ENCODE measurements at places on chromosomes 16 and 17.

DNA sequence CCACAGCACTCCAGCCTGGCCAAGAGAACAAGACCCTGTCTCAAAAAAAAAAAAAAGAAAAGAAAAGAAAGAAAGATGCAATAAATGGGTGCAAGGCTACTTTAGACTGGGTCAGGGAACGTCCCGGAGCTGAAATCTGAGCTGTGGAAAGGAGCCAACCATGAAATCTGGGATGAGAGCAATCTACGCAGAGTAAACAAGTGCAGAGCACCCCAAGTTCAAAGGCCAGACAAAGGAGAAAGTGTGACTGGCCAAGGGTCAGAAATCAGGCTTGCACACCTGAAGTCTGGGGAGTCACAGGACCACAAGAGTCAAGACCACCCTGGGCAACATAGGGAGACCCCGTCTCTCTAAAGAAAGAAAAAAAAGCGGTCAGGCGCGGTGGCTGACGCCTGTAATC, 2.8 kb downstream of the SHMT1 start:
- no peak for DNase-seq

- no peak for DNase-seq
These were observed 3.4 kb upstream of the BECN1 start for GRCh38 chr17:42827472-42827871.

- no peak for DNase-seq
These were observed 273.7 kb downstream of the SOX9 start for GRCh38 chr17:72394531-72394930.

GRCh38 chr17:31489295-31490018, 98.0 kb downstream of the RAB11FIP4 start:
- no peak for DNase-seq

- DNase-seq: no peak
These were observed 23.3 kb downstream of the TMEM100 start for GRCh38 chr17:55699181-55699860.

- DNase-seq: no peak
These were observed 8.0 kb upstream of the C16orf96 start for GRCh38 chr16:4548124-4548523.

All from renal cortical epithelial cell (primary cell).